ENCODE measurements at places on chromosomes 5 and 9.

GRCh38 chr9:69768716-69769115, 8.9 kb upstream of the PTAR1 start:
- DNase-seq: no peak

GRCh38 chr9:10523164-10523563, 89.6 kb downstream of the PTPRD start:
- no peak for DNase-seq

DNA sequence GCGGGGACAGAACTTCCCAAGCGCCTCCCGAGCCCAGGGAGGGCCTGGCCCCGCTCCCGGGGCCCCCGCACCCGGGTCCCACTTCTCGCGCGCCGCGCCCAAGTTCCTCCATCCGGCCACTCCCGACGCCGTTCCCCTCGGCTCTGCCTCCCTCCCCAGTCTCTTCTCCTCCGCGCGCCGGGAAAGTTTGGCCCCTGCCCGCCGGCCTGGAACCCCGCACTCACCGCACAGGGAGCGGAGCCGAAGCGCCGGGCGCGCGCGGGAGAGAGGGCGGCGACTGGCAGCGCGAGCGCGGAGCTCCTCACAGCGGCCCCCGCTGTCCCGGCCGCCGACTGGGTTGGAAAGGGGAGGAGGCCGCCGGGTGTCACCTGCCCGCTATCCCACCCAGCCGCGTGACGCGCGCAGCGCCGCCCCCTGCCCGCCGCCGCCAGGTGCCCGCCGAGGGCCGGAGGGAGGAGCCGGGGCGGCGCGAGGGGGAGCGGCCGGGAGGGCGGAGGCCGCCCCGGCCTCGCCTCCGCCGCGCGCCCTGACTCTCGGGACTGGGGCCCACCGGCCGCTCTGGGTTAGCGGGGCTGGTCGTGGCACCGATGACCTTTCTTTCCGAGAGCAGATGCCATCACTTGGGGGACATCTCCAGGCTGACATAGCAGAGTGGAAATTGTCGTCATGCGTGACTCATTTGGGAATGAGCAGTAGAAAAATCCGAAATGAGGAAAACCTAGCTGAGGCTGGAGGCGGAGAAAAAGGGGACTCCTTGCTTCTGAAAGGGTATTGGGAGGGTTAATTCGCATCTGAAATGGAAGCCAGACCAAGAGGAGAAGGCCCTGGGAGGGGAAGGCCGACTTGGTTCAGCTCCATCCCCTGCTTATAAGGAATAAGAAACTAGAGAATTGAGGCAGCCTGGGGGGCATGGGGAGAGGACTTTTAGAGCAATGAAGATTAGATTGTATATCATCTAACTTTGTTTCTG, at the start of gene ELOVL7:
TSS of gene ELOVL7 (minus strand) at position 334 of the 970 bp plus-strand sequence. CDS start 56,872 bp downstream, outside the sequence.
- peak; percentile 32 for DNase-seq

GRCh38 chr5:112388074-112388473, 31.0 kb downstream of the EPB41L4A start:
- DNase-seq: no peak

DNA sequence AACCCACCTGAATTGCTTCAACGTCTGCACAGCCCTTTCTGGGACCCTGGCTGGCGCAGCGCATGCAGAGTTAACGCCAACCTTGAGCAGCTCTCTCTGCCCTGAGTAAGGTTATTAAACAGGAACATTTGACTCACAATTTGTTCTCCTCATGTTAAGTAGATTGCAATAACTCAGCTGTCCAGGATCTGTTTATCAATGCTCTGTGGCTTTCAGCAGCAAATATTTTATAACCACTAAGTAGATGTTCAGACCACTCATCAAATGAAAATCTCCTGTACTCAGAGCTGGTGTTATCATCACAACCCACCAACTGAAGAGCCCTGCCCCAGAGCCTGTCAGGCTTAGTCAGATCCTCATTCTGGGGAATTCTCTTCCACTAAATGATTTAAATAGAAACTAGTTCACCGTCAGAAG, 403.0 kb downstream of the ZNF608 start:
- DNase-seq: no peak

- no peak for DNase-seq
Measured at GRCh38 chr5:140213370-140213983, 38.5 kb downstream of the CYSTM1 start.

DNA sequence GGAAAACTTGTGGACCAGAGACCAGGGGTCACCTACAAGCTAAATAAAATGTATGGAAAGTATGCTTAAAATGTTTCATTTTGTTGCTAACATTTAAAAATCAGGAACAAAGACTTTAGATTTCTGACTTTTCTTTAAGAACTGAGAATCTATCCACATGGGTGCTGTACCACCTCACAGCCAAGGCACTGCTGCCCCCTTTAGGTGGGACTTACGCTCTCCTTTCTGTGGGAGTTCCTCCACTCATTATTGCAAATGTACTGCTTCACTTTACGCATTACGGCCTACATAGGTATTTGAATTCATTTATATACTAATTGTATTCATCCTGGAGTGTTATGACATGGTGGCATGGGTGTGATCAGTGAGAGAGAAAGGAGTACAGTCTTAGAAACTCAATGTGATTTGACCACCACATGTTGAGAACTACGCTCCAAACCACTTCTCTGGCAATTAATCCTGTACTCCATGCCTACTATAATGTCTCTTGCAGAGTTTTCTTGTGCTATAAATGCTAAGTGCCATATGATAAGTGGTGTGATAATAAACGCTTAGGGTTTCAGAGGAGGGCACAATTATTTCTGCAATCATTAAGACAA, 24.7 kb upstream of the CETN3 start:
- peak; percentile 31 for DNase-seq

DNA sequence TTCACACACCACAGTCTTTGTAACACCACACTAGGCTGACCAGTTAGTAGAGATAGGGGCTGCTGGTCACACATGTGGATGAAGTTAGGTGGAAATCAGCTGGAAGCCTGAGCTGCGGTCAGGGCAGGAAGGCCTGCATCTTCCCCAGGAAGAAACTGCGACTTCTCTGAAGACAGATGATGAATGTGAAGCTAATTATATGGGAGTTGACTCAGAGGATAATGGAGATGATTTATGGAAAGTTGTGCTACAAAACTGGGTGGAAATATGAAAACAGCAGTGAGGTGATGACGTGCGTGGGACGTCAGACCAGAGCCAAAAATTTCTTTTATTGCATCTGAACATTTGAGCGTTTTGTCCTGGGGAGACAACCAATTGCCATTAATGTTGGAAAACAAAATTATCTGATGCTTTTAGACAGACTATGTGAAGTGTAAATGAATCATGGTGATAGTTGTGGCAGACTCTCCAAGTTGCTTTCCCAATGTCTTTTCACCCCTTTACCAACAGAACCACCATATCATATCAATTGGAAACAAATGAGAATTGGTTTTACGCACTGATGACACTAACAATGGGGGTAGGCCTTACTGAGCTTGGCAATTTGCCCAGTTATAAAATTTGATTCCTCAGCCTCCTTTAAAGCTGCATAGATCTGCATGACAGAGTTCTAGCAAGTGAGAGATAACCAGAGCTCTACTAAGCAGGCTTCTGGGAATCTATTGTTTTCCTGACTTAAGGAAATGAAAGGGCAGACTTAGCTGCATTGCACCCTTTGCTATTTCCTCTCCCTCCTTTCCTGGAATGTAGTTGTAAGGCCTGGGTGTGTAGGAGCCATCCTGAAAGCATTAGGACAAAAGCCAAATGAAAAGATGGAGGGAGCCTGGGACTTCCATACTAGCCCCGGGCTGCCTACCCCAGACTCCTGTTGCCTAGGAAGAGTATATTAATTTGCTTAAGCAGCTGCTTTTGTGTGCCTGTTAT, 84.0 kb downstream of the RAB3C start:
- DNase-seq: no peak

- no peak for DNase-seq
Measured at GRCh38 chr9:101265261-101265660, 119.5 kb downstream of the BAAT start.

- no peak for DNase-seq
Measured at GRCh38 chr5:31251032-31251431, 57.5 kb downstream of the CDH6 start.

GRCh38 chr9:136769710-136770191, 5.4 kb upstream of the LCN15 start:
- peak; percentile 55 for DNase-seq

DNA sequence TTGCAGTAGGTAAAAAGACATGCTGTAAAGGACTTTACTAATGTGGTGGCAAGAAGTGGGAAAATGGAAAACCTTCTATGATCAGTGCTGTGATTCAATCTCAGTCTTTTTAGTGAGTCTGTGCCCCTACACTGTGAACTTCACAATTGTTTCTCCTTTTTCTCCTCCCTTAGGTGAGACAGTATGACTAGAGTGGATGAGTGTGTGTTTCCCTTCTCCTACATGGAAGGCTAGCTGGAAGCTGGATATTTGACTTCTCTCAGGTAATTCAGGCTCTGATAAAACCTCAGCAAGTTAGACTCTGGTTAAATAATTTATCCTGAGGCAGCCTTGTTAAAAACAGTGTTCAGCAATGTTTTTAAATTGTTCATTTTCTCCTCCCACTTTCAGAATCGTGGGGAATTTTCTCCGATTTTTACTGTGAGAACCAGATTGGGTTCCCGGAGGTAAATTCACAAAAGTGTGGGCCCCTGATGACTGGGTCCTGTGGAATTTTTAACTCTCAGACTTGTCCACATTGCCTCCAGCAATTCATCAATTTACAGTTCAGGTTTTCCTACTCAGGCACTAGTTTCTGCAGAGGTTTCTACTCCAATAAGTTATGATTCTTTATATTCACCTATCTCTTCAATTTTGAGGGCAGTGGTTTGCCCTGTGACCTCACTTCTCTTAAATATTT, 149.1 kb upstream of the PIK3R1 start:
- no peak for DNase-seq

- DNase-seq: peak; percentile 64
Measured at GRCh38 chr5:151651997-151652645, 34.6 kb downstream of the SPARC start.

DNA sequence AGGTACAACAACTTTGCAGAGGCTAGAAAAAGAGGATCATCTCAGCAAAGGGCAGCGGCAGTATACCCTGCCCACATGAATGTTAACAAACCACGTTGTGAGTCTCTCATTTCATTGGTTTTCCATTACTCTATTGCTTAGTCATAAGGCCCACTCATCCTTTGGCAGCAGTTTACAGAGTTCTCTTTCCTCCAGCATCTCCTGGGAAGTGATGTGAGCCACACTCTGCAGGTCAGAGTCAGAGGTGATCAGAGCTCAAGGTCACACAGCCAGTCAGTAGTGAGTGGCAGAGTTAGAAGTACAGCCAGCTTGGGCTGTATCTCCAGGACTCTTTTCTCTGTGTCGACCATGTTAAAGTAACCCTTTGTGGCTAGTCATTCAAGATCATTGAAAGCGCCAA, 599.6 kb upstream of the GRAMD2B start:
- no peak for DNase-seq

DNA sequence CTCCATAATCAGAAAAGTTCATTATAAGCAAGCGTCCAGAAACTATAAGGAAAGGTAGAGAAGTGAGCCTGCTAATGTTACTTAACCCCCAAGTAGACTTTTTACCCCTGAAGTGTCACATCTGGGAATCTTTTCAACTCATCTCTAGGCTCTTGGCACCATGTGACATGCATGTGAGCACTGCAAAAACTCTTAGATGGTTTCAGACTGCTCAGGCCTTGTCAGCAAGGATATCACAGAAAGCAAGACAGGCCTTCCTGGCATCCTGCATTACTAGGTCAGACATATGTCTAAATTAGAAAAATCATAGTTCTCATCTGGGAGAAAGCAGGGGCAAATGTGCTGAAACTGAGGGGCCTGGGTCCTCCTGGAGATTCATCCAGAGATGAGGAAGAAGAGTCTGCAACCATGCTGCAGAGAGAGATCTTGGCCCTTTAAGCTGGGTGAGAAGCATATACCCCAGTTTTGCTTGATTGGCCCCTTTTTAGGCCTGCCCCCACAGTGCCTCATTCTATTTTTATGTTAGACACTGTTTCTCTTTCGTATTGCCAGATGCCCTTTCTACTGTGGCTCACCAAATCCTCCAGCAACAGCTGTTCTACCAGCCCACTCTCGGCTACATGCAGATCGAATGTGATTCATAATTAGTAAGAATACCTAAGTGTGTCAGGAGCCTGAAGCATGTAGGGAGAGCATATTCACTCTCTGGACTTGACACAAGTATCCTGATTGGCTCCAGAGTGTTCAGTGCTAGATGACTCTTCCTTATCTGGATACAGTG, 19.0 kb downstream of the TMEM8B start:
- DNase-seq: no peak

DNA sequence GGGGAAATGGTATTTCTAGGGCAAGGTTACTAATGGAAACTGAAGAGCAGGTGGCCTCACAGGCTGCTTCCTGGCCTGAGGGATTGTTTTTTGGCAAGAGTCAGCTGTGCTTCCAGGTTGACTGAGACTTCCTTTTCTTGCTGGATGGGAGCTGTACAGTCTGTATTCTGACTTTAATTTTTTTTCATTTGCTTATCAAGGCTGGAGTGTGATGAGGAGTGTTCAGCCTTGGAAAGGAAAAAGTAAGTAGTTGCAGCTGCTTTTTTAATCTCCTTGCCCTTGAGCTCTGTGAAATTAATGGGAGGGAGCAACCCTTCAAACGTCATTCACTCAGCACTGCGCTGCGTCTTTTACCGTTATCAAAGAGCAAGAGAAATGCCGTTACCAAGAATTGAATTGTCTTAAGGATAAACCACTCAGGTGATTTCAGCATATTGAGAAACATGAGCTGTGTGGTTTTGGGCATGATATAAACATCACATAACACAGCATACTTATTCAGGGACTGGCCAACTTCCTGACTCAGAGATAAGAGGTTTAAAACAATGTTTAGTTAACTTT, 47.6 kb downstream of the AQP7 start:
- no peak for DNase-seq

GRCh38 chr9:93254806-93255493, 71.0 kb downstream of the WNK2 start:
- DNase-seq: no peak

DNA sequence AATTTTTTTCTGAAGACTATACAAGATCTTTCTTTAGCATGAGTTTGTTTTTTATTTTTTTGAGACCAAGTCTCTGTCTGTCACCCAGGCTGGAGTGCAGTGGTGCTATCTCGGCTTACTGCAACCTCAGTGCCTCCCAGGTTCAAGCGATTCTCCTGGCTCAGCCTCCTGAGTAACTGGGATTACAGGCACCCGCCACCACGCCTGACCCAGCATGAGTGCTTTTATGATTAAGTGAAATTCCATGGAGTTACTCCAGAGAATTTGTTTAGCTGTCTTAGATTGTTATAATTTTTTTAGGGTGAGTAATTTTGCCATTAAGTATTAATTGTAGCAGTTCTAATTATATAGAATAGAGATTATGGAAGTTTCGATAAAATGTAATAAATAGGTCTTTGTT, 14.3 kb downstream of the YTHDC2 start:
- DNase-seq: no peak

- DNase-seq: no peak
Measured at GRCh38 chr5:172482156-172483020, 28.1 kb upstream of the SH3PXD2B start.

DNA sequence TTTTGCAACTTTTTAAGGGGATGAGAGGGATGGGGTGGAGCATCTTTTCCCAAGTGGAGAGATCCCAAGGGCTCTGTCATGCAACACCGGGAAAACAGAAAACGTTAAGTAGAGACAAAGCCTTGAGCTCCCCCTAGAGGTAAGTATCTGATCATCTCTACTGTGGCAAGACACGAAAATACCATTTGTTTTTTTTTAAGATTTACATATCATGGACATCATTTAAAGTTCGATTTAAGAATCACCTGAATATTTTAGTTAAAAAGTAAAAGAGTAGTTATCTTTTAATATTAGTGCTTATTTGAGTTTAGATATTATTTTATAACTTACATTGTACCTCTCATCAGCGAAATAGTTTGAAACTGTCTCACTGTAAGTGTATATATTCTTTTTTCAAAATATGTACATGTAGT, 200.4 kb downstream of the LRRC70 start:
- DNase-seq: no peak

- DNase-seq: no peak
Measured at GRCh38 chr9:91825422-91825821, 124.6 kb downstream of the ROR2 start.

Data from stimulated activated CD4-positive, alpha-beta T cell treated with anti-CD3 and anti-CD28 coated beads, Interleukin-12 subunit alpha, Interleukin-12 subunit beta, amount 100 ng/mL, for 4 hours (primary cell).